ENCODE measurements at places on chromosomes 11 and 22. TPM values are rescaled to one million over a fixed set of nuclear protein-coding genes. Genes with fewer than 3 reads are reported as not detected.

GRCh38 chr11:35292279-35292678, 127.1 kb downstream of the SLC1A2 start:
- DNase-seq: no peak

DNA sequence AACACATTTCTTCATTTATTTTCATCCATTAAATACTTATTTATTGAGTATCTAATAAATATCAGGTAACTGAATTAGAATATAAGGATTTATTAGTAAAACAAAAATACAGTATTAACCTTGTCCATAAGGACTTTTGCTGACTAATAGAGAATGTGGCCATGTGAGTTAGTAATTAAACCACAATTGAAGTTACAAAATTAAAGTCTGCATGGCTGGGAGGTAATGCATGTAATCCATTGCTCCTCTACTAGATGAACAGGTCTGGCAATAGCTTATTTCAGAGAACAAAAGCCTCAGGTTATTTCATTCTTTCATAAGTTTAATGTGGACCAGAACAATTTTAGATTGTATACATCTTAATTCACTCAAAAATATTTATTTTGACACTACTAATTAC, 9.9 kb upstream of the CARD18 start:
- no peak for DNase-seq

GRCh38 chr22:31130873-31131272, 8.1 kb downstream of the INPP5J start:
- no peak for DNase-seq

VSIG2 gene
- not detected for total RNA-seq

BTG4 gene
- not detected for total RNA-seq

GRCh38 chr11:17019232-17019631, 5.0 kb upstream of the PLEKHA7 start:
- no peak for DNase-seq

GRCh38 chr11:77126156-77126775, 1.8 kb upstream of the MYO7A start:
- no peak for DNase-seq

- no peak for DNase-seq
Observed at GRCh38 chr11:83540112-83540675, 254.0 kb upstream of the CCDC90B start.

DNA sequence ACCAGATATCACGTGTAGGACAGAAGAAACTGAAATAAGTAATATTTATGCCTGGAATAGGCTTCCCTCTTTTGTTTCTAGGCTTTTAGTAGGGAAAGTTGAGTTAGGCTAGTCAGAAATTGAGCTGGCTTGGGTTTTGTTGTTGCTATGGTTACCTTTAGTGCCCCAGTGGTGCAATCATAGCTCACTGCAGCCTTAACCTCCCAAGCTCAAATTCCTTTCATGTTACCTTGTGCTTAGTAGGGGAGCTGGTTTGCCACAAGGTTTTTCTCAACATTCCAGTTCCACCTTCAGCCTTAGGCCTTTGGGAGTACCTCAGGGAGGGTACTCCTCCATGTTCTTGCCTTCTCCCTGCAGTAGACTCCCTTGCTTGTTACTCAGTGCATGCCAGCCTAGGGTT, 69.1 kb upstream of the SUSD2 start:
- DNase-seq: no peak

- peak; percentile 57 for DNase-seq
Observed at GRCh38 chr11:19670030-19670791, 42.4 kb upstream of the NAV2 start.

DNA sequence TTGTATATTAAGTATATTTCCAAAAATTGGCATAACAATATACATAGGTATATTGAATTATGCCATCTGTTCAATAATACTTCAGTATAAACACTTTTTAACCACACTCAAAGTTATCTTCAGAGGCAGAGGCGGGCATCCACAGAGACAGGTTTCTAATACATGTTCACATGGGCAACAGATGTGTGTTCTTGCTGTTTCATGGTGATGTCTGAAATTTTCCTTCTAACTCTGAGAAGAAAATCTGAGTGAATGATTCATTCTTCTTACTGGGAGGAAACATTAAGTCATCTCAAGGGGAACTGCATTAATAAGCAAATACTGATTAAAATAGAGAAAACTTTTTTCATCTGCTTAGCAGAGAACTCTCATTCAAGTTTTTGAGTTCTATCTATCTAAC, 1074.5 kb downstream of the LRRC4C start:
- no peak for DNase-seq

SLCO2B1 gene
- 0.51 TPM for total RNA-seq

GRCh38 chr11:115505175-115505574, 960 bp upstream of the CADM1 start:
- DNase-seq: no peak

DNA sequence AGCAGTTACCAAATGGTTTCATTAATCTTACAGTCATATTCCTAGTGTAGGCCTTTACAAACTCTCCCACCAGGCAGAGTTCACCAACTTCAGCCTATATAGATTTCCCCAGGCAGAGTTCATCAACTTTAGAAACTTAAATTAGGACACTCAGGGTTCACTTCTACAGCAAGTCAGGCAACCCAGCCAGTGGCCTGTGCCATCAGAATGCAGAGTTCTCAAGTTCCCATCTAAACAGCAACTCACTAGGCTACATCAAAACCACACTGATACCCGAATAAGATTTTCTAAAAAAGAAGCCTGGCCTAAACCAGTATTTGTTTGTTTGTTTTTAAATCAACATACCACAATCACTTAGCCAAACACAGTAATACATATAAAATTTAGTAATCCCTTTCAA, 33.7 kb downstream of the PICALM start:
- no peak for DNase-seq

GNAZ gene
- total RNA-seq: 7.7 TPM

MUC2 gene
- not detected for total RNA-seq

All from Daoy (cell line).